ENCODE measurements at places on chromosomes 2 and 18. TPM values are rescaled to one million over a fixed set of nuclear protein-coding genes. Genes with fewer than 3 reads are reported as not detected.
A peak's percentile ranks its signal among the peaks of the same experiment; 100 is the strongest.

GRCh38 chr2:222897898-222898297 lies 37.1 kb downstream of the ACSL3 start:
- H3K27ac ChIP-seq: no peak overlapping the region
- no peaks in the 10 kb centered on the region for H3K36me3 ChIP-seq
- H3K4me1 ChIP-seq: peaks cover 30% of the 10 kb centered on the region
- no peak overlapping the region for H3K4me3 ChIP-seq

DNA sequence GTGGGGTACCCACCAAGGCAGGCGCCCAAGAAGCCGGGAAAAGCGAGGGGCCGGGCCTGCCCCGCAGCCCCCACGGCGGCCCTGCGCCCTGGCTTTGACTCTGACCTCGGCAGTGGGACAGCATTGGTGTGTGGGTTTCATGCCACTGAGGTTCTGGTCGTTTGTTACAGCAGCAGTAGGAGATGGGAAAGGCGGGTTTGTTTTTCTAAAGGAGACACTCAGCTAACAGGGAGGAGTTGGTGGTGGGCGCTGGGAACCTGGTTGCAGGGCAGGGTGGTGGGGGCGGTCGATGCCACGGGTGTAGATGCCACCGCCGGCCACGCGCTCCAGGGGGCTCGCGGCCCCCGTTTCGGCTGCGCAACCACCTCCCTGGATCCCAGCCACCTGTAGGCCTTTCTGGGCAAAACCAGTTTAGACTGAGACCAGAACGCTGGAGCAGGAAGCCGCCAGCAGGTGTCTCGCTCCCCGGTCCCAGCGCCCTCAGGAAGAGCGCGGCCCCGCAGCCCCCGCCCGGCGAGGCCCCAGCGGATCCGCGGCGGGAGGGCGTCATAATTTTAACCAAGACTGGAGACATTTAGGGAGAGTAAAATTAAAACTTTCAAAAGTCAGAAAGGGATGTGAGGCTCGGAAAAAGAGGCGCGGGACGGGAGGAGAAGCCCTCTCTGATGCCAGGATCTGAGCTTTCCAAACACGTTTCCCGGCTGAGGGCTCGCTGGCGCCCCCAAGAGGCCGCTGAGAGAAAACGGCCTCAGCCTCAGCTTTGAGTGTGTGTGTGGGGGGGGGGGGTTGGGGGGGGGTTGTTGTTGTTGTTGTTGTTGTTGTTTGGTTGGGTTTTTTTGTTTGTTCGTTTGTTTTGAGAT lies 17.4 kb downstream of the CIDEA start:
- no peaks in the 10 kb centered on the region for H3K4me1 ChIP-seq
- peaks cover 3% of the 10 kb centered on the region for H3K27me3 ChIP-seq
- H3K27ac ChIP-seq: no peak overlapping the region
- peak; percentile 62 for DNase-seq

- peaks cover 2% of the 10 kb centered on the region for H3K4me1 ChIP-seq
- H3K36me3 ChIP-seq: peaks cover 24% of the 10 kb centered on the region
- DNase-seq: no peak
- H3K27ac ChIP-seq: no peak overlapping the region
These were observed 11.2 kb downstream of the SAP130 start for GRCh38 chr2:128016620-128017019.

GRCh38 chr2:12001621-12002020 lies 255.2 kb downstream of the LPIN1 start:
- H3K27ac ChIP-seq: no peak overlapping the region
- DNase-seq: no peak
- H3K36me3 ChIP-seq: no peaks in the 10 kb centered on the region

GRCh38 chr2:207911215-207911614 lies 114.1 kb downstream of the PLEKHM3 start:
- no peaks in the 10 kb centered on the region for H3K4me1 ChIP-seq
- no peak for DNase-seq
- H3K27me3 ChIP-seq: no peaks in the 10 kb centered on the region
- H3K4me3 ChIP-seq: no peak overlapping the region

The PJVK gene
- 4.6 TPM for total RNA-seq

The DHX57 gene
- 15.2 TPM for total RNA-seq

The IL36A gene
- not detected for total RNA-seq

The ZNF142 gene
- total RNA-seq: 33.7 TPM

The DOK1 gene
- 16.6 TPM for total RNA-seq

Data from activated CD8-positive, alpha-beta T cell treated with anti-CD3 and anti-CD28 coated beads for 36 hours (primary cell).